ENCODE measurements at places on chromosomes 11 and 22.
A peak's percentile ranks its signal among the peaks of the same experiment; 100 is the strongest.

GRCh38 chr11:121450401-121450800 lies 1.7 kb upstream of the SORL1 start:
- DNase-seq = no peak

DNA sequence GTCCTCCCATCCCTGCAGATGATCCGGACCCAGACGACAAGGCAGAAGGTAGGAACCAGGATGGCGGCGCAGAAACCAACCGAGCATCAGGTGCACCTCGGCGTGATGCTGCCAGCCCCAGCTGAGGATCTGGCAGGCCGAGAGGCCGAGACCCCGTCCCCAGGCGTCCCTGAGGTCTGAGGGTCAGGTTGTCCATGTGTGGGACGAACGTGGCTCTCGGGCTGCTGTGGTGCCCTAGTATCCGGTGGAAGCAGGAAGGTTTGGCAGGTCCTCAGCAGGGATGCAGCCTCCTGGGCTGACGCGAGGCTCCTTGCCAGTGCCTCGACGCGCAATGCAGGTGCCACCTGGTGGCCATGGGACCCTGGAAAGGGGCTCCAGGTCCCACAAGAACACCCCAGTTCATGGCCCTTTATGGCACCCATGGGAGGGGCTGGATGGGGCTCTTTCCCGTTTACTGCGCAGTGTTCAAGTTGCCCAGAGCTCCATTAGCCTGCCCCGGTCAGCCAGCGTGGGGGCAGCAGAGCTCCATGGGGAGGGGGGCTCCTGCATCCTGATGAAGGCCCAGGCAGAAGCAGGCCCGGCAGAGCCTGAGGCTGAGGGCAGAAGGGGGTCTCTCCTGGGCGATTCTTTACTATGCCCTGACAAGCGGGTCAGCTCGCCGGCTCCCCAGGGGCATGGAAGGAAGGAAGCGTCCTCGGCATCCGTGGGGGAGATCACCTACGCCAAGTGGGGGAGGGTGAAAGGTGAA lies 129.9 kb downstream of the CTTN start:
- no peak for DNase-seq

GRCh38 chr11:34706709-34707461 lies 86.0 kb downstream of the EHF start:
- no peak for DNase-seq

DNA sequence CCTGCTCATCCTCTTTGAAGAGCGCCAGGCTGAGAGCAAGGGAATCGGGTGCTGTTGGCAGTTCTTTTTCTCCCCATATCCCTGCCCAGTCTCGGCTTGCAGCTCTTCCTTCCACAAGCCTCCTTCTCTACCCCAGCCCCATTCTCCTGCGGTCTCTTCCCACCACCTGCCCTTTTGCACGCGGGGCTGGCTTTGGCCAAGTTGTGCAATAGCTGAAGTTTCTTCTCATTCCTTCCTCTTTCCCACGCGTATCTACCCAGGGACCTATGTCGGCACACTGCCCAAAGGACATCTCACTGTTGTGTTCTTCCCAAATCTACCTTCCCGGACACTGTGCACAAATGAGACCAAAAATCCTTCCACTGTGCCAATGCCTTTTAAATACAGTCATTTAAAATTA lies 22.3 kb upstream of the HTR3A start:
- DNase-seq = no peak

GRCh38 chr11:77776455-77776854 lies 44.1 kb downstream of the RSF1 start:
- DNase-seq = peak; percentile 46

GRCh38 chr22:17307566-17307965 lies 61.7 kb upstream of the CECR2 start:
- DNase-seq = no peak

DNA sequence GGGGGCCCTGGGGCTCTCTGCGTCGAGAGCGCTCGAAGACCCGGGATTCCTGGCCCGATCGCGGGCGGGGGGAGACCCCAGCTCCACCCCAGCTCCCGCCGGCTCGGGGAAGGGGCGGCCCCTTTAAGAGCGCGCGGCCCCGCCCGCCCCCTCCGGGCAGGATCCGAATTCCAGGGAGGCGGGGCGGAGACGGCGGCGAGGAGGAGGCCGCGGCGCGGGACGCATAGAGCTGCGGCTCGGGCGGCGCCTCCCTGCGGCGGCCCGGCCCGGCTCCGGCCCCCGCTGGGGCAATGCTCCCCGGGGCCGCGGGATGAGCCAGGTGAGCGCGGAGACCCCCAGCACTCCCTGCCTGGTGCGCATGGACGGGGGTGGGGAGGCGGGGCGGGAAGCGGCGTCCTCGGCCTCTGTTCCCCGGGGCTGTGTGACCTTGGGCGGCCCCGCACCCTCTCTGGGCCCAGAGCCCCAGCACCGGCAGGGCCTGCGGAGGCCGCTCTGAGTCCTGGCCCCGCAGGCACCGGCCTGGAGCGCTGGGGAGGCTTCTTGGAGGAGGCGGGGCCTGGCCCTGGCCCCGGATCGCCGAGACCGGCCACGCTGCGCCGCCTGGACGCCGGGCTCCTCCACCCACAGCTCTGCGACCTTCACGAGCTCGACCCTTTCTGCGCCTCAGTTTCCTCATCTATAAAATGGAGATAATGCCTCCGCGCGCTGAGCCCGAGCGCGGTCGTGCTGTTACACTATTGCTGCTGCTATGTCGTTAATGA lies 565 bp downstream of the GAS2L1 start:
- peak; percentile 72 for DNase-seq

DNA sequence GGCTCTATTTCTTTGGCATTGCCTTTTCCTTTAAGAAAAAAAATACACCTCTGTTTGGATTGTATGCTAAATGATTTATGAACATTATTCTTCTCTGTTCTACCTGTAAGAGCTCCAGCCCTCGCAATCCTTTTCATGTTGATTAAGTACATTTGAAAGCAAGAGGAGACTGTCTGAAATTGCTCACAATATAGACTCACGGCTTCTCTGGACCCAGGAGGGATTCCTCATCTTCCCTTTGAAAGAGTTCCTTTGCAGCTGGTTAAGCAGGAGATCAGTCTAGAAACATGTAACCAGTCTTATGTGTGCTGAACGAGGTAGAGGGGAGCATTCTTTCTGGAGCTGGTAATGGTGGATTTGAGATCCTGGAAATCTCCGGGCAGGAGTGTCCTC lies 47.4 kb downstream of the PKNOX2 start:
- no peak for DNase-seq

- peak; percentile 77 for DNase-seq
Measured at GRCh38 chr11:59272771-59273372, 60.1 kb upstream of the MPEG1 start.

GRCh38 chr11:28767574-28767973 lies 659.4 kb downstream of the METTL15 start:
- DNase-seq = no peak

DNA sequence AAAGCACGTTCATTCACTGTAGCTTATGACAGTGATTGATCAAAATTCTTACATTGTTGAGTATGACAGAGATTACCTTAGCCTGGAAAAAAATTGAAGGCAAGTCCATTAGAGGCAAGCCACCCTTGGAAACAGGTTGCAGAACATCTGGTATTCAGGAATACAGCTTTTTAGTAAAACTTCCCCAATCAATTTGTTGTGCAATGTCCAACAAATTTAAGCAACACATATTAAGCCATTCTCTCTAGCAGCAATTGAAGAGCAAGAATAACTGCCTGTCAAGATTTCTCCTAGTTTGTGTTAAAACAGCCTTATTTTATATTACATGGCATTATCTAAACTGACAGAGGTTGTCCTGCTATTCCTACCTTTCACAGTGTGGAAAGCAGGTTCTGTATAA lies 37.0 kb downstream of the BCL2L13 start:
- DNase-seq = no peak

- DNase-seq = no peak
Measured at GRCh38 chr11:6377902-6378639, 12.2 kb upstream of the SMPD1 start.

DNA sequence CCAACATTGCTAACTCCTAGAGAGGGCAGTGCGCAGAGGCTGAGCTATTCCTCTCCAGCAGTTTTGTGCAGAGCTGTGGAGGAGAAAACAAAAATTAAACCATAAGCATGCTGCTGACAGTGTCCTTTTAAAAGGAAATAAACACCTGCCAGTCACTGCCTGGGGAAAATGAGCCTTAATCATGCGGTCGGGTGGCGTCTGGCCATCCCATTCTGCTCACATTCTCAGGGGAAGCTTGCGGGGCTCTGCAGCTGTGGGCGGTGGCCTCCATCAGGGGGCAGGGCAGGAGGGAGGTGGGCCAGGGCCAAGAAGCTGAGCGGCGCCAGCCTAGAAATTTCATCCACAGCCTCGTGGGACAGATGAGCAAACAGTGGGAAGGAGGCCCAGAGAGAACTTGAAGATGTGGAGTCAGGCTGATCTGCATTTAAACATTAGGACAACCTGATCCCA lies 71.0 kb upstream of the TP53I11 start:
- peak; percentile 87 for DNase-seq

- DNase-seq = peak; percentile 87
Measured at GRCh38 chr11:830295-831117, 2.2 kb upstream of the CD151 start.

- no peak for DNase-seq
Measured at GRCh38 chr11:3832816-3833215, 7.9 kb downstream of the RHOG start.
